ENCODE measurements at places on chromosomes 7 and 10.

- no peak for DNase-seq
These were observed 35.2 kb downstream of the NPY start for GRCh38 chr7:24319209-24319608.

DNA sequence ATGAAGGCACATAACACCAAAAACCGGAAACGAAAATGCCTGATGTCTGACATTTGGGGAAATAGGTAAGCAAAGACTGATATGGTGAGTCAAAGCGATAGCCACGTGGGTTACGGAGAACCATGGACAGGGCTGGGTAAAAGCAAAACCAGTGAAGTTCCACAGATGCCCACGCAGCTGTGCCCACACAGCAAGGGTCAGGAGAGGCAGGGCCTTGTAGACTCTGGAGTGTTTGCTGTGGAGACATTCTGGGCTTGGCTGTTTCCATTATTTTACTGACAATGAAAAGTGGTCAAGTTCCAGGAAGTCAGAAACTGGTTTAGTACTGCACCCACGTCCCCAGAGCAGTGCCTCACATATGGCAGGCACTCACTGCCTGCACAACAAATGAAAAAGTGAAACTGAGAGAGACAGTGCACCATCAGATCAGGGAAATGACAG lies 148.7 kb downstream of the ZMYND11 start:
- no peak for DNase-seq

DNA sequence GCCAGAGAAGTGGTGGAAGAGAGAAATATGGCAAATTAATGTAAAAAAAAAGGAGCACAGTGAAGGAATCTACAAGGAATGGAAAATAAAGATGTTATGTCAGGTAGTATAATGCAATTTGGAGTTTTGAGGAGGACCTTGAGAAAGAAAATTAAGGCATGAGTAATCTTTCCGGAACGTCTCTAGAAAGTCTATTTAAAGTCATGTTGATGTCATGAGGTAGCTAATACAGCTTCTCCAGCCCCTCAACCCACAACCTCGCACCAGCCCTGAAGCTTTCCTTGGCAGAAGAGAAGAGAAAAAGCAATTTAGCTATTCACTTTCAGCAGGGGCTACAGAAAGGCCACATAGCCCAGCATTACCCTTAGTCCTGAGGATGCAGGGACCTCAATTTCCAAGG lies 22.5 kb downstream of the TRDMT1 start:
- DNase-seq, result no peak

DNA sequence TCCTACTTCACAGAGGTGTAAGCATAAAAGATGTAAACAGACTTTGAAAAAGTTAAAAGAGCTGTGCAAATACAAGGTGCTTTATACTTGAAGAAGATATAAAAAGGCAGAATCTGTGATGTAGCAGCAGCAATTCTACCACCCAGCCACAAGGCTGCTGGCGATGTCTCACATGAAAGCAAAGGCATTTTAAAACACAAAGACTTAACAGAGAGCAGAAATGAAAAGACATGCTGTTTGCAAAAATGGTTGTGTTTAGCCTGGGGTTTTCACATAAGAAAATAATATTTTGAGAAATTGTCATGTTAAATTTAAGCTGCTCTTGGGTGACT lies 85.5 kb upstream of the ZNF800 start:
- DNase-seq, result no peak

GRCh38 chr7:158391141-158391540 lies 196.5 kb downstream of the PTPRN2 start:
- no peak for DNase-seq

DNA sequence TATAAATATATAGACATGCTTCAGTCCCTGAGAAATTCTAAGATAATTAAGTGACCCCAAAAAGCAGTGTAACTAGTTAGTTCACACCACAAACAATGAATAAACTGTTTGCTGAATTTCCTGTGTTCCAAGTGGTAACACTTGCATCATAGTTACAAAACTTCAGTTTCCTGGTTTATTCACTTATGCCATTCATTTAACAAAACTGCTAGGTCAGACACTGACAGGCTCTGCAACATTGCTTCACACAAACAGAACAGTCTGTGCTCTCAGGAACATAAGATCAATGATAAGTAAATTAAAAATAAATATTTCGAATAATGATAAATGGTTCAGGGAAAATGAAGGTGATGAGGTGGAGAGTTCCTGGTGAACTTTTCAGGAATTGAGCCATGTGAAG lies 133.3 kb upstream of the NAMPT start:
- DNase-seq, result no peak

DNA sequence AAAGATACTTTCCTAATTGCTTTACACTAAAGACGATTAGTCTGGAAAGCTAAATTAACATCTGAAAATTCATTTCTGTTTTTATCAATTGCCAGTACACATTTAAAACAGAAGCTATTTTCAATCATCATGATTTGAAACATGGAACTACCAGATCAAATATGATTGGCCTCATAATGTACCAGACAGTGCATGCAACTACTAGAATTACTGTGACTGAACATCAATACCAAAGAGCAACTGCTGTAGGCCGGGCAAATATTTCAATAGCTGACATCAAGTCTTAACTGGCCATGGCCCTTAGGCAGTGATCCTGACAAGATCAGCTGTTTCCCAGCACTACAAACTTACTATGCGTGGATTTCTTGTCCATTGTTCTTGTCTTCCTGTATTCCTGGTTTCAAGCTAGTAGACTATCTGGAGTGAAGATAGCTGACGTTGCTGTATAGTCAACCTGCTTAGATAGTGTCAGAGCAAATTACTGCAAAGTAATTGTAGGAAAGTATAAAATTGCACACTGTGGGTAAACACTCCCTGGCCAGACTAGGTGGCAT lies 21.7 kb upstream of the WNT16 start:
- DNase-seq, result no peak

GRCh38 chr10:95411635-95412034 lies 120.8 kb upstream of the PDLIM1 start:
- no peak for DNase-seq

DNA sequence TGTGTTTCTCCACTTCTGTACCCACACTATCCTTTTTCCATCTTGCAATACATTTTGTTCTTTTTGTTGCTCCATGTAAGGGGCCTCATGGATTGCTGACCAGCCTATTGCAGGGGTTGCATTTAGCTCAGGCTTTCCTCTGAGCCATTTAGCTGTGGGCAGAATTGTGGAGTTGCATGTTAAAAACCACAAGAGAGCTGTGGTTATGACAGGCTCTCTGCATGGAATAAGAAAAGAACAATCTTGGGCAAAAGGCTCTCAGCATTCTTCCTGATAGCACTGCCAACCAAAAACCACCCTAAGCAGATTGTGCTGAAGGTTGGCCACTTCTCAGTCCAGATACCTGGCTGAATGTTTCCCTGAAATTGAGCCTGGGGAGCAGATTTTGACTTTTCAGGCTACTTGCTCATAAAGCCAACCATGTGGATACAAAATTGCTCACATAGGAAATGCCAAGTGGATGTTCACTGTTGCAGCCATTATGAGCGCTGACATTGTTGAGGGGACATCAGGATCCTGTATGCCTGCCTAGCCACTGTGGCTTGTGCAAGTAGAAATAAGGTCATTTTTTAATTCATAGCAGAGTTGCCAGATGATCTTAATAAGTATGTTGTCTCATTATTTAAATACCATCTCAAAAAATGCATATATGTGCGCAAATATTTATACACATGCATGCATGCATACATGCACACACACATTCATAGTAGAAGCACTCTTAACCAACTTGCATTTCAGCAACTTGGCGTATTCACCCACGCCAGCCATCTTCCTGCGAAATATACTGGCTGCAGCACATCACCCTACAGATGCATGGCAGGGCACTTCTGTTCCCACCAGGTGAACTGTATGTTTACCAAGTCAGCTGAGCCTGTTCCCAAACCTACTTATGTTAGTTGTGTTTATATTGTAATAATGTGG lies 695.4 kb downstream of the LRMDA start:
- no peak for DNase-seq

DNA sequence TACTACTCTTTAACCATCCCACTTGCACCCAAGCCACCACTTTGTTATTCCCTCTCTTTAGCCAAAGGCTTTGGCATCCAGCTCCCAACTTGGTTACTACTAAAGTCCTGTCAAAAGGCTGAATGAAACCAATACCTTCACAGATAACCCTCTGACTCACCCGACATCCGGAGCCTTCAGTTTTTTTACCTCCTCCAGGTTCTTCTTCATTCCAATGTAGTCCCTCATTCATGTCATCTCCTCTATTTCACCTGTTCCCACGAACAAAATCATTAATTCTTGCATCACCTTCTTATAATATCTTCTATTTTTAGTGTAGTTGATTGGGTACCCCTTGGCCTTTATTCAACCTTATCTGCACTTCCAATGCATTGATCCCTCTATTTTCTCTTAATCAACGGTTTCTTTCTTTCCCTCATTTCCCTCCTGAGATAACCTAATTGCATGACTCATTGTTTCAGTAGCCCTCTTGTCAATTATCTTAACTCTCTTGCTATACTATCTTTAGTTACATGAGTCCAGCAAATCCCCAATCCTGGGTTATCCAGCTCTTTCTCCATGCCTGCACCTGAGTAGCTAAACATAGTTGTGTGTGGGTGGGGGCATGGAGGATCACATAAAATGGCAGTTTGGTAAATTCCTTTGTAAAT lies 87.2 kb upstream of the COL1A2 start:
- no peak for DNase-seq

- no peak for DNase-seq
These were observed 60.7 kb upstream of the SLC13A1 start for GRCh38 chr7:123260428-123260960.

DNA sequence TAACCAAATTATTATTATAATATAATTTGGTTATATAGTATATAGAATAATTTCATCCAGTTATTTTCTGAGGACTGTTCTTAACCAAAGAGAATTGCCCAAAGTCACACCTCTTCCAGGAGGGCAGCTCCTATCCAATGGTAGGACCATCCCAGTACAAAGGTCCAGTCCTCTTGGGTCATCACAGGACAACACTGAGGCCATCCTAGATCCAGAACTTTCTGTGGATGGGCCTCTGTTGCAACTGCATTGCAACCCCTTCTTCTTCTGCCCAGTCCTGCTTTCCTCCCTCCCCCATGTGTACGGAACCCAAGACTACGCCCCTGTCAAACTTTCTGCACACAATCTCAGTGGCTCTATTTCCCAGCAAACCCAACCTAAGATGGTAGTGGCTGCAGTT lies 5.4 kb upstream of the HABP2 start:
- no peak for DNase-seq

DNA sequence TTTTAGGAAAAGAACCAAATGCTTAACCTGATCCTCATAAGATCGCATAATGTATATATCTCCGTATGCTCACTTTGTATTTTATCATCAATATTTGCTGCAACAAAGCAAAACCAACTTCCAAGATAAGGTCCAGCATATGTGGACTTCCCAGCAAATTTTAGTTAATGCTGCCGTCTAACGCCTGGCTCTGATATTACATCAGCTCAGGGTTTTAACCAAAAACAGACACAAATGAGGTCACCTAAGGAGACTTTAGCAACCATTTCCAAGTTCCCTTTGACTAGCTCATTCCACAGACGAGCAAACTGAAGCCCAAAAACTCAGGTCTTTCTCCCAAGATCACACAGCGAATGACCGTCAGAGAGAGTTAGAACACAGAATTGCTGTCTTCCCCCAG lies 59.4 kb upstream of the UCN3 start:
- DNase-seq, result no peak

DNA sequence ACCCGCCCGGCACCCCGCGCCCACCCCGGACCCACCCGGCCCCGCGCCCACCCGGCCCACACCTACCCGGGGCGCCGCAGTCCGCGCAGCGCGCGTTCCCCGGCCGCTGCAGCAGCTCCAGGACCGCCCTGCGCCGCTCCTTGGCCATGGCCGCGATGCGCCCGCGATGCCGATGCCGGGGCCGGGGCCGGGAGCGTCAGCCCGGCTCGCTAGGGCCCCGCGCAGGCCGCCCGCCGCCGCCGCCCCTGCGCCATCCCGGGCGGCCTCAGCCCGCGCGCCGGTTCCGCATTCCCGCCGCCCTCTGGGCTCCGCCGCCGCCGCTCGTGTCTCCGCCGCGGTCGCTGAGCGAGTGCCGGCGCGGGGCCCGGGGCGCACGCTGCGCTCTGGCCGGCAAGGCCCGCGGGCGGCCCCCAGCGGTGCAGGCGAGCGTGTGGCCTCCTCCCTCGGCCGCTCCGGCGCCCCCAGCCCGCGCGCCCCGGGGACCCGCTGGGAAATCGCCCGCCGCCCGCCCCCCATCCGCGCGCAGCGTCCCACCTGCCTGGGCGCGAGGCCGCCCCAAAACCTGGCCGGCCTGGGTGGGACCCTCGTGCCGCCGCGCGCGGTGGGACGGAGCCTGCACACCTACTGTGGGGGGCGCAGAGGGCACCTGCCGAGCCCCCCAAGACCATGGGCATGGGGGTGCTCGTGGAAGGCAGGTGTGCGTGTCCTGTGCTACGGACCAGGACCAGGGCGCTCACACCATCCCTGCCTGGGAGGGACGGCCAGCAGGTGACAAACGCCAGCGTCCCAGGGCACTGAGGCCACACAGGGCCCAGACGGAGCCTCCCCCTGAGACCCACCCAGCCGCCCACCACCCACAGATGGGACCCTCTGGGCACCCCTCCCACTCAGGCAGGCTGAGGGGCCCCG lies at the start of gene ADAP1:
Gene ADAP1, minus strand, starts transcription at position 351 of the 909 bp plus-strand sequence. Its CDS starts 203 bp downstream, at position 148.
- peak; percentile 33 for DNase-seq

- no peak for DNase-seq
These were observed 143.4 kb upstream of the GLI3 start for GRCh38 chr7:42380401-42380800.

GRCh38 chr10:106424054-106424453 lies 740.5 kb downstream of the SORCS1 start:
- DNase-seq, result no peak

GRCh38 chr10:124451276-124451675 lies 1.4 kb upstream of the NKX1-2 start:
- no peak for DNase-seq

- DNase-seq, result no peak
These were observed 48.1 kb upstream of the EBF3 start for GRCh38 chr10:130012129-130012528.

- no peak for DNase-seq
These were observed 455.3 kb downstream of the REEP3 start for GRCh38 chr10:63976538-63976937.

- no peak for DNase-seq
These were observed 220.2 kb downstream of the DGKI start for GRCh38 chr7:137626469-137627067.

GRCh38 chr10:106608066-106608465 lies 556.4 kb downstream of the SORCS1 start:
- DNase-seq, result no peak

GRCh38 chr7:45591101-45591906 lies 17.1 kb downstream of the ADCY1 start:
- DNase-seq, result no peak

- no peak for DNase-seq
These were observed 92.8 kb downstream of the TCF7L2 start for GRCh38 chr10:113042868-113043267.

GRCh38 chr7:128681794-128682537 lies 9.9 kb downstream of the GARIN1A start:
- DNase-seq, result no peak

DNA sequence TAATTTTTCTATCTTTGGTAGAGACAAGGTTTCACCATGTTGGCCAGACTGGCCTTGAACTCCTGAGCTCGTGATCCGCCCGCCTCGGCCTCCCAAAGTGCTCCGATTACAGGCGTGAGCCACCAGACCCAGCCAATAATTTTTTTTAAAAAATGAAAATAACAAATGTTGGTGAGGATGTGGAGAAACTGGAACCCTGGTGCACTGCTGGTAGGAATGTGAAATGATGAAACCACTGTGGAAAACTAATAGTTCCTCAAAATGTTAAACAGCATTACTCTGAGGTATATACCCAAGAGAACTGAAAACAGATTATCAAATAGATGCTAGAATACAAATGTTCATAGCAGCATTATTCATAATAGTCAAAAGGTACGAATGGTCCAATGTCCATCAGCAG lies 23.0 kb upstream of the YWHAG start:
- no peak for DNase-seq

All from stimulated activated CD8-positive, alpha-beta memory T cell treated with anti-CD3 and anti-CD28 coated beads, Interleukin-15, amount 100 ng/mL, for 24 hours (primary cell).